ENCODE measurements at places on chromosomes 11 and 22.

- DNase-seq, result no peak
These were observed 1.1 kb upstream of the DBX1 start for GRCh38 chr11:20161230-20161918.

DNA sequence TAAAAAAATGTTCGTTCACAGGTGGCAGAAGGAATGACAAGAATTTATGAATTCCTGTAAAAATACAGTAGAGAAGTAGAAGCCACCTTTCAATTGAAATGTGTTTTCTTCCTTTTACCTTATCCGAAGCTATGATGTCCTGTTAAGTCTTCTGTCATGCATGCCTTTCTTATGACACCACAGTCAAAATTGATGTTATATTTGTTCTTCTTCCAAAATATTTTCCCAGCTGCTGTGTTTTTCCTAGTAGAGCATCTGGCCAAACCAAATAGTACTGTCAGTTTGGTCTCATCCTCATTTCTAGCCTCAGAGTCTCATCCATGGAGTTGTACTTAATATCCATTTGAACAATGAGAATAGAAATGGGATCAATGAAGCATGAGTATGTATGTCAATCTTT lies 206.1 kb downstream of the PGR start:
- no peak for DNase-seq

GRCh38 chr11:62338218-62338617 lies 970 bp downstream of the ASRGL1 start:
- no peak for DNase-seq

DNA sequence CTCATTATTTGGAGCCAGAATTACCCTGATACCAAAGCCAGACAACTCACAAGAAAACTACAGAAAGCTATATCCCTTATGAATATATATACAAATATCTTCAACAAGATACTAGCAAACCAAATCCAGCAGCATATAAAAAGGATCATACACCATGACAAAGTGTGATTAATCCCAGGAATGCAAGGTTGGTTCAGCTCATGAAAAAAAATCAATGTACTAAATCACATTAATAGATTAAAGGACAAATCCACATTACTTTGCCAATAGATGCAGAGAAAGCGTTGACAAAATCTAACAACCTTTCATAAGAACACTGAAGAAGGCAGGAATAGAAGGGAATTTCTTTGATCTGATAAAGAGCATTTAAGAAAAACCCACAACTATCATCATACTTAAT lies 50.4 kb upstream of the TEAD1 start:
- DNase-seq, result no peak

GRCh38 chr11:33116535-33116934 lies 44.7 kb downstream of the CSTF3 start:
- no peak for DNase-seq
